ENCODE measurements at places on chromosomes 1 and 21.

DNA sequence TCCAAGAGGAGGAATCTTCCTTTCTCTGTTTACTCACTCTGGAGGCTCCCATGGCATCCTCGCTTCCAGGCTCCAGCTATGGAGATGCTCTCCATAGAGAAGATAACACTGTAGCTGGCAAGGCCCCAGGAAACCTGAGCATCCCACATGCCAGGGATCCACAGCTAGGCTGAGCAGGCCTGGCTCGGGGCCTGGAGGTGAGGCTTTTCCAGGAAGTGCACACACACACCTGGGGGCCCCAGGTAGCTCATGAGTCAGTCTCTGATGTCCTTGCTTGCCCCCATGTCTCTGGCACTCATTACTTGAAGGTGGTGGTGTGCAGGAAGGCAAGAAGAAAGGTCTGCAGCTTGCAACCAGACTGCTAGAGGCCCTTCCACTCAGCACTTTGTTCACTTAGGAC lies 5.5 kb upstream of the LCE5A start:
- DNase-seq = no peak

DNA sequence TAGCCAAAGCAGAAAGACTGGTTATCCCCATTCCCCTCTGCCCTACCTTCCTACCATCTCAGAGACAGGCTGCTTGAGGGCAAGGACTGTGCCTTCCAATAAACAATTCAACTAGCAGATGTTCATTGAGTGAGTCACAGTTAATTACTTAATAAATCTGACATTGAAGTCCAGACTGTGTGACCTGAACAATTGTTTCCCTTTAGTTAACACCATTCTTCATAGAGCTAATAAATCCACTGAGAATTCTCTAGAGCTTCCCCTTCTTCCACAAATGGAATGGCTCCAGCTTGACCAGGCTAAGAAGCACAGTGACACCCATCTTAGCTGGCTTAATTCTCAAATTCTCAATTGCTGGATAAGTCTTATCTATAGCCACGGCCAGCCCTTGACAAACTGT lies 61.9 kb upstream of the GJA5 start:
- no peak for DNase-seq

DNA sequence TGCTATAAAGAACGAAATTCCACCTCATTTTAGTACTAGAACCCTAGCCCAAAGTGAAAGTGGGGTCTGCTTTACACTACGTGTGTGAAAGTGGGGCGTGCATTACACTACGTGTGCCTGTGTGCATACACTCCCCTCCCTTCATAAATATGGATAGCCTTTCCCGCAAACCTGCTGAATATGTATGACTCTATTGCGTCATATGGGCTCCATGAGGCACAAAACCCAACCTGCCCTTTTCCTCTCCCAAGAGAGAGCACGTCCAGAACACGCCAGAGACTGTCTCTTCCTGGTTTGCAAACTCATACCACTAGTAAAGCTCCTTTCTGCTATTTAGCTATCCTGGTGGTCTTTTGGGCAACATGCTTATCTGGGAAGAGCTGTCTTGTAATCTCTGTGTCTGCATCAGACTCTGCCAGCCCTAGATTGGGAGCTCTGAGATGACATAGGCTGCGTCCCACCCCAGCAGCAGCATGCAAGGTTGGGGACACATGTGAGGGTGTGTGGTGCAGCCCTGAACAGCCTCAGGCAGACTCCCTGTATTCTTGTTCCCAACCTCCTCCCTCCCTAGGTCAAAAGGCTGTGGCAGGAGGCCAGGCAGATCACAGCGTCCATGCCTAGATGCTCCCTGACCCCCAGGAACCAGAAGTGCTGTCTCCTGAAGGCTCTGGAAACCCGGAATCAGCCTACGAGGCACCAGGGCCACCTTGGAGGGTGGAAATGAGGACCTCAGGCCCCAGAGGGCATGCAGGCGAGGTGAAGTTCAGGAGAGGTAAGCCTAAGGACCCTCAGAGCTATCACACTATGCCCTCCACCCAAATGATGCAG lies 12.3 kb upstream of the PADI1 start:
- DNase-seq = no peak

DNA sequence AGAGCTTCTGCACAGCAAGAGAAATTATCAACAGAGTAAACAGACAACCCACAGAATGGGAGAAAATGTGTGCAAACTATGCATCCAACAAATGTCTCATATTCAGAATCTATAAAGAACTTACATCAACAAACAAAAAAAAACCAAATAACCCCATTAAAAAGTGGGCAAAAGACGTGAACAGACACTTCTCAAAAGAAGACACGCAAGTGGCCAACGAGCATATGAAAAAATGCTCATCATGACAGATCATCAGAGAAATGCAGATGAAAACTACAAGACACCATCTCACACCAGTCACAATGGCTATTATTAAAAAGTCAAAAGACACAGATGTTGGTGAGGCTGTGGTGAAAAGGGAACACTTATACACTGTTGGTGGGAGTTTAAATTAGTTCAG lies 257.0 kb downstream of the GRIK1 start:
- DNase-seq = no peak

DNA sequence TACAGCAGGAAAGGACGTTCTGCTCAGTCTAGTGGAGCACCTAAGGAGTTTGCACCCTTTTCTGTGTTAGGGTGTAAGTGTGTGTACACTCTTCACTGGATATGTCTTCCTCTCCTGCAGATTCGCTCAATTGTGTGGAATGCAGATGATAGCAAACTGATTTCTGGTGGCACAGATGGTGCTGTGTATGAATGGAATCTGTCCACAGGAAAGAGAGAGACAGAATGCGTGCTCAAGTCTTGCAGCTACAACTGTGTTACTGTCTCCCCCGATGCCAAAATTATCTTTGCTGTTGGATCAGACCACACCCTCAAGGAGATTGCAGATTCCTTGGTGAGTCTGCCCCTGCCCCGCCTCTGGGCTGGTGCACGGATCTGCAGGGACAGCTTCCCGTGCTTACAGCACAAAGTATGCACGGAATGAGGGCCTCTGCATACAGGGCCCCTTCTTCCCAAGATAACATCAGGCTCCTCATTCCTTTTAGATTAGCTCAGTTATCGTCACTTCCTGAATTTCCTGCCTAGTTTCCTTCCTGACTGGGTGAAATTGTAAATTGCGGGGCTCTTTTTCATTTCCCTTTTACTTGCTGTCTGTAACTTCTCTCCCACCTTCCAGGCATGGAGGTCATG lies 34.6 kb downstream of the CFAP57 start:
- peak; percentile 43 for DNase-seq

Measured in body of pancreas (tissue), 4 donors.